Chondrocyte (in vitro differentiated cells): ENCODE measurements at places on chromosomes 12 and 14. TPM values are rescaled to one million over a fixed set of nuclear protein-coding genes. Genes with fewer than 3 reads are reported as not detected.
A peak's percentile ranks its signal among the peaks of the same experiment; 100 is the strongest.

DNA sequence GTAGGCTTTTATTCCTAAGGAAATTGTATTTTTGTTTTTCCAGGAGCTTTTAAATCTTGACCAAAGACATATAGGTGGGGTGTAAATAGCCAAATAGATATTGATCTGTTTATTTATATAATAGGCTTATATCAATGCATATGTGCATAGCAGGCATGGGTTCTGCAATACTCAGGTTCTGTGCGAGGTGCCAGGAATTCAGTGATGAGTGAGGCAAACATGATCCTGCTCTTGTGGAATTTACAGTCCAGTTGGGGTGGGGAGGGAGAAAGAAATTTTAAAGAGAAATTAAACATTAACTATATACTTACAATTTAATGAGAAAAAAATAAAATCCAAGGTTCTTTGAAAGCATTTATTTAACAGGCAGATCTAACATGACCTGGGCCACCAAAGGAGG, 160.3 kb upstream of the HIF1A start:
- H3K27ac ChIP-seq = no peak overlapping the region
- DNase-seq = no peak
- peaks cover 77% of the 10 kb centered on the region for H3K4me1 ChIP-seq
- H3K4me3 ChIP-seq = no peak overlapping the region
- H3K36me3 ChIP-seq = no peaks in the 10 kb centered on the region

The PLD4 gene
- total RNA-seq = 0.07 to 0.10 TPM in 2 of 3 replicates, not detected in the other

The RNF212B gene
- not detected in 3 replicates for total RNA-seq

DNA sequence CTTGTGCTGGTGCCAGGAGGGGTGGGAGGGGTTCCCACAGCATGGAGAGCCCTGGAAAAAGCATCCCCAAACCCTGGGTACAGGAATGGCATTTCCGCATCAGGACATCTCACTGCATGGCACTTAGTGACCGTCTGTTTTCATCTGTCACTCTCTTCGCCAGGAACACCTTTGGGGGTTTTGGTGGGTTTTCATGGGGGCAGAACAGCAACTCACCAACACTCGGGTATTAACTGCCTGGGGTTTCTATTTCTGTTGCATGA, 3.5 kb downstream of the VSX2 start:
- H3K27ac ChIP-seq = no peak overlapping the region
- no peaks in the 10 kb centered on the region for H3K36me3 ChIP-seq
- peaks cover 11% of the 10 kb centered on the region for H3K4me1 ChIP-seq

- no peaks in the 10 kb centered on the region for H3K27me3 ChIP-seq
- H3K36me3 ChIP-seq = no peaks in the 10 kb centered on the region
- no peak for DNase-seq
- H3K4me1 ChIP-seq = peaks cover 46% of the 10 kb centered on the region
- H3K27ac ChIP-seq = peak overlapping the region; percentile 36
Measured at GRCh38 chr12:2277492-2278155, 224.8 kb downstream of the CACNA1C start.

The AICDA gene
- total RNA-seq = not detected in 3 replicates

DNA sequence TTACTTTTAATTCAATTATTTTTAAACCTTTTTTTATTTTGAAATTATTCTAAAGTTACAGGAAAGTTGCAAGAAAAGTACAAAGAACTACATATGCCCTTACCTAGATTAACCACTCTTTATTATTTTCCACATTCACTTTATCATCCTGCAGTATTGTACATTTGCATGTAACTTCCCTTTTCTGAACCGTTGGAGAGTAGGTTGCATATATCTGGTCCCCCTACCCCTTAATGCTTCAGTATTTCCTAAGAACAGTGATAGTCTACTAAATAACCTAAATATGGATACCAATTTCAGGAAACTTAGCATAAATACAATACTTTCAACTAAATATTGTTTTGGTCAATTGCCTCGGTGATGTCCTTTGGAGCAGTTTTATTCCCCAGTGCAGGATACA, 15.0 kb downstream of the G2E3 start:
- H3K27me3 ChIP-seq = no peaks in the 10 kb centered on the region
- H3K4me1 ChIP-seq = peaks cover 54% of the 10 kb centered on the region
- H3K4me3 ChIP-seq = no peak overlapping the region
- DNase-seq = no peak

GRCh38 chr12:102425109-102426039, 55.0 kb downstream of the IGF1 start:
- no peak overlapping the region for H3K4me3 ChIP-seq
- DNase-seq = no peak
- no peaks in the 10 kb centered on the region for H3K36me3 ChIP-seq
- H3K27ac ChIP-seq = no peak overlapping the region
- H3K27me3 ChIP-seq = no peaks in the 10 kb centered on the region
- no peaks in the 10 kb centered on the region for H3K4me1 ChIP-seq

DNA sequence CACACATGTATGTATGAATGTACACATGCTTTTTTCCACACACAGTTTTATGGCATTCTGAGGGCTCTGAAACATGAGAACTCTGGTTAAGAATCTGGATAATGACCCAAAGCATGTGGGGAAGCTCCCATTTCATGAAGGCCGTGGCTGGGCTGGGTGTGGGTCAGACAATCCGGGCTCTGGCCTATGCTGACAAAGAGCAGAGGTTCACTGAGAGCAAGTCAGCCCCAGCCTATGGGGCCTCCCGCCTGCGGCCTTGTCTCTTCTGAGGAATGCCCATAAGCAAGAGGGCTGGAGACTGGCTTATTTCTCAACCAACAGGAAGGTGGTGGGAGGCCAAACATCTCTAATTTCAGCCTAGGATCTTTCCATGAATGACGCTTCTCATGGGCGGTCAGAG, 8.5 kb downstream of the MYH6 start:
- peaks cover 33% of the 10 kb centered on the region for H3K27me3 ChIP-seq
- H3K4me3 ChIP-seq = no peak overlapping the region
- no peaks in the 10 kb centered on the region for H3K4me1 ChIP-seq
- no peak overlapping the region for H3K27ac ChIP-seq
- DNase-seq = no peak
